Right forelimb (tissue), 1 donor: ENCODE measurements at places on chromosomes 3 and 15.
A peak's percentile ranks its signal among the peaks of the same experiment; 100 is the strongest.

DNA sequence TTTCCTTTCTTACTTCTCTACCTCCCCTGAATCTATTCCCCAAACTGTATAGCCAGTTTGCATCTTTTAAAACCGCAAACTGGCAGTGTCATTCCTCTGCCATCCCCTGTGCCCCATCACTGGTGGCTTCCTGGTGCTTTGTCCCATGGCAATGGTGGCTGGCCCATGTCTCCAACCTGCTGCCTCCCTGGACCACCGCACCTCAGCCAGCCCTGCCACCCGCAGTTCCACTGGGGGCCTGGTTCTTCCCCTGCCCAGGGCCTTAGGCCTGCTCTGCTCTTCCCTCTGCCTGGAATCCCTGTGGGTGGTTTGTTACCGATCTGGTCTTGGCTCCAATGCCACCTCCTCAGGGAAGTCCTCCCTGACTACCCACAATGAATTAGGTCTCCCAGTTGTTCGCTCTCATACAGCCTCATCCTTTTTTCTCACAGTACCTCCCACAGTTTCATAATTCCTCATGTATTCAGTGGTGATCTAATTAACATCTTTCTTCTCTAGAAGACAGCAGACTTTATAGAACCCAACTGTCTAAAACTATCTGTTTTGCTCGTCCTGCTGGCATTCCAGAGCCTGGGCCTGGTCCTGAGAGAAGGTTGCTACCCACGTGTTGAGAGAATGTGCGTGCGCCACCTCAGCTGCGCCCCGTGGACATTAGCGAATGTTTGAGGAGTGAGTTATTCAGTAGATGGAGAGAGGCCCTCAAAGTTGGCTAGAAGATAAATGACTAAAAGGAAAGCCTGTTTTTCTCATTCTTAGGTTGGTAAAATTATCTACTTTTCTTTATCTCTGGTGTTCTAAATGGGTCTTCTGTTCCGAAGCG lies 130.1 kb downstream of the DNAJB8 start:
- no peak for DNase-seq

GRCh38 chr3:4321732-4322131 lies 18.6 kb downstream of the SETMAR start:
- no peak for DNase-seq

GRCh38 chr3:27971600-27971999 lies 249.5 kb upstream of the EOMES start:
- no peak for DNase-seq

- peak; percentile 34 for DNase-seq
These were observed 46.5 kb downstream of the FAM174B start for GRCh38 chr15:92608866-92609700.

DNA sequence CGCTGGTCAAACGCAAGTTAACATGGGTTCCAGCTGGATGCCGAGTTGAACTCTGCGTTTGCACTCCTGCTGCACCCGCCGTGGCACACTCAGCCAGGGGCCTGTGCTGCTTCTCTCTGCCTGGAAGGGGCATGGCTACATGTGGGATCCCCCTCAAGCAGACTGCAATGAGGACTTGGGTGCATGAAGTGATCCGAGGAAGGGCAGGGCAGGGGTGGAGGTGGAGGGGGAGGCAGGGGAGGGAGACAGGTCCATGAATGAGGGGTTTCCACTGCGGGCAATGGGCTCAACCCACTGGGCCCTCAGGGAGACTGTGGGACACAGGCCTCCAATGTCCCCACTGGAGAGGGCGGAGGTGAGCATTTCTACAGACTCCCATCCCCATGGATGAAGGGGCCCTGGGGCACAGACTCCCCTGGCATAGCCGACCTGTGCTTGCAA lies 141.6 kb upstream of the MEF2A start:
- no peak for DNase-seq

- no peak for DNase-seq
These were observed 79.3 kb upstream of the ALDH1L1 start for GRCh38 chr3:126259411-126260391.

DNA sequence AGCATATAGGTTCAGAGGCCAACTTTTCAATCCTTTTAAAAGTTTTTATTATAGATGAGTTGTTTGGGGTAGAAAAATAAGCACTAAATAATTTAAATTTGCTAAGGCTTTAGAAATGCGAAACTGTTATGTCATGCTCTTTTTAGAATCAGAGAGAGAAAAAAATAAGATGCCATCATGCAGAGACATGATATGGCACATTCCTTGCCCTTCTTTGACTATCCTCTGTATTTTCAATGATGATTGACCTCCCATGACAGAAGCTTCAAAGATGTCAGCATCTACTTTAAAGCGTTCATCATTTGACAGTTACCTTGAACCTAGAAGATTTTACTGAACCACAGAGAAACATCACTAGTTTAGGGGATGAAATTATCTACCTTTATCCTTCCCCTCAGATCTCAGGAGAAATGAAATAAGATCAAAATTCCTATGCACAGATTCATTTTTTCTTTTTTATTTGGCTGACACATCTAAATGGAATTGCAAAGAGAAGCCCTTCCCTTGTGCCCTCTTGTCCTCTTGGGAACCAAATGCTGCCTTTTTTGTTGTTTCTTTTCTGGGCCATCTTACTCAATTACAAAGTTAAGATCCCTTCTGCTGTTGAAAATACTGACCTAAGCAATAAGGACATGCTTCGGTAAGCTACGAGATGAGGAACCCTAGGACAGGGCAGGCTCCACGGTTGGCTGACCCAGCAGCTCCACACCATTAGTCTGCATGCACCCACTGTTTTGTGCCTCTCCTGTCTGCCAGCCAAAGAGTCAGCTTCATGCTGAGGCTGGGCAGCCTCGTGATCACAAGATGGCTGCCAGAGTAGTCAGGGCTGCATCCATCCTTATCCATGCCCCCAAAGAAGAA lies 289.7 kb upstream of the TPM1 start:
- DNase-seq, result no peak

- DNase-seq, result no peak
These were observed 31.1 kb upstream of the RYR3 start for GRCh38 chr15:33279613-33280205.

- DNase-seq, result peak; percentile 75
These were observed 145.5 kb upstream of the UMPS start for GRCh38 chr3:124584552-124585391.

DNA sequence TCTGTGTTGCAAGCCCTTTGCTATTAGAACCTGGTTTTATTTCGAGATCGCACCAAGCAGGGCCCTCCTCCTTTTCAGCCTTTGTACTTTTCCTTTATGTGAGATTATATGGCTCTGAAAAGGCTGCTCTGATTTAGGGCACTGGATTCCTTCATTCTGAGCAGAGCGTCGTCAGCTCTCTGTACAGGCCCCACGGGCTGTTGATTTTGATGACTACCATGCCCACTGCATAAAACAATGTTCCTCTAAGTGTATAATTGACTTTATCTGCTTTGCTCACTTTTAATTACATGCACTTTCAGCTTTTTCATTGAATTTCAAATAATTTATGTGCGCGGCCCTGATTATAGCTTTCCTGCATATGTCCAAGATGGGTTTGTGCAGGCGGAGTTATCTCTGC lies 4.4 kb upstream of the PSMD6 start:
- no peak for DNase-seq

GRCh38 chr3:140344601-140345205 lies 333.2 kb upstream of the TRIM42 start:
- no peak for DNase-seq

- no peak for DNase-seq
These were observed 337.3 kb downstream of the LPP start for GRCh38 chr3:188491276-188491687.

GRCh38 chr15:87954793-87955192 lies 301.7 kb downstream of the NTRK3 start:
- DNase-seq, result no peak

GRCh38 chr3:126441256-126441880 lies 34.3 kb downstream of the ZXDC start:
- no peak for DNase-seq

GRCh38 chr3:136177876-136178275 lies 18.3 kb downstream of the MSL2 start:
- no peak for DNase-seq

DNA sequence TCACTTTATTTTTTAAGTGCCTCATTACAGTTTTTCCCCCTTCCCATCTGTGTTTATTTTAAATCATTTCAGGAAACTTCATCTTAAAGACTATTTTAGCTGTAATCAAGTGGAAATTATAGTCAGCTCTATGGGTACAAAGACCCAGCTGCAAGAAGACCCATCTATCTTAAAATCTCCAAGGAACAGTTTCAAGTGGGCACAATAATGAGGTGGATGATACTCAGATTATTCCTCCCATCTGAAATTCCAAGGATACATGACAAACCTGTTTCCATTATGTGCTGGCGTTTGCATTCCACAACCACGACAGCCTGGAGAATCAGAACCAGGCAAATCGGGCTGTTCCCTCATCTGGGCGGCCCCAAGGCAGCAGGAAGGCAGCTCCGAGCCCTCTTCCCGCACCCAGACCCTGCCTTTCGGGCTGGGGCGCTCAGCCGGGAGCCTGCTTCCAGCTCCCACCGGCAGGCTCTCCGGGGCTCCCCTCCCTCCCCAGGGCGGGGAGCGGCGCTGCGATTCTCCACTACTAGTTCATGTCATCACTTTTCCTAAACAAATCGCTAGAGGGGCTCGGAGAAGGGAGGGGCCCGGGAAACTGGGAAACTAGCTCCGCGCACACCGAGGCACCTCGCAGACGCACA lies at the start of gene MGLL:
TSS of gene MGLL (minus strand) at position 475 of the 641 bp plus-strand sequence. CDS start at position 278, 197 bp downstream.
- DNase-seq, result no peak

GRCh38 chr3:20480786-20481365 lies 294.9 kb upstream of the SGO1 start:
- DNase-seq, result no peak

GRCh38 chr3:196666001-196666867 lies 26.7 kb downstream of the NRROS start:
- DNase-seq, result no peak

DNA sequence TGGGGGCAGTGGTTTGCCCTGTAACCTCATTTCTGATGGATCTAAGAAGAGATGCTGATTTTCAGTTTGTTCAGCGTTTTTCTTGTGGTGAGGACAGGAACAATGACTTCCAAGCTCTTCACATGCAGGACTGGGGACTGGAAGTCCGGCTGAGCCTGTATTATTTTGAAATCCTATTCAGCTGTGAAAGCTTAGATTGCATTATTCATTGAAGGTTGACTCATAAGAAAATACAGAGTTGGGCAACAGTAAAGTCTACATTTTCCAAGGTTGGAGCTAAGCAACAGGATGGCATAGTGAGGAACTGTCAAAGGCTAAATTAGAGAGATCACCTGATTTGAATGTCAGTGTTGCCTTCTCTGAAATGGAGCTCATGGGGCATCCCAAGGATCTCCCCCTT lies 230.9 kb upstream of the FEZF2 start:
- no peak for DNase-seq

GRCh38 chr3:107847791-107848190 lies 243.0 kb downstream of the CD47 start:
- no peak for DNase-seq

GRCh38 chr3:188137051-188137450 lies 16.9 kb upstream of the LPP start:
- no peak for DNase-seq

DNA sequence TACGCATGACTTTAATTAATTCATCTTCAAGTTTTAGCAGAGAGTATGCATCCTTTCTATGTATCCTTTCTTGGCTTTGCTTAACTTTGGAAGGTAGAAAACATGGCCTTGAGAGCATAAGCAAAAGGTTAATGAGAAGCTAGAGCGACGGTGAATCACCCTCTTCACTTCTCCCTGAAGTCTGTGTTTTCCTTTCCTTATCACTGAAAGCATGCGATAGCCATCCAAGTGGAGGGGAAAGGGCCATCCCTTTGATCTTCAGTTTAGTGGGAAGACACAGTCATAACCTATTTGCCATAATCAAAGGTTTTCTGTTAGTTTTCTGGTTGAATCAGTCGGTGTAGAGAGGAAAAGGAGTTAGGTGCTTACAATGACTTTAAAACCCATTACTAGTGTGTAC lies 354.0 kb upstream of the ROBO2 start:
- DNase-seq, result no peak

- no peak for DNase-seq
These were observed 1.1 kb downstream of the FBN1 start for GRCh38 chr15:48644467-48644826.

DNA sequence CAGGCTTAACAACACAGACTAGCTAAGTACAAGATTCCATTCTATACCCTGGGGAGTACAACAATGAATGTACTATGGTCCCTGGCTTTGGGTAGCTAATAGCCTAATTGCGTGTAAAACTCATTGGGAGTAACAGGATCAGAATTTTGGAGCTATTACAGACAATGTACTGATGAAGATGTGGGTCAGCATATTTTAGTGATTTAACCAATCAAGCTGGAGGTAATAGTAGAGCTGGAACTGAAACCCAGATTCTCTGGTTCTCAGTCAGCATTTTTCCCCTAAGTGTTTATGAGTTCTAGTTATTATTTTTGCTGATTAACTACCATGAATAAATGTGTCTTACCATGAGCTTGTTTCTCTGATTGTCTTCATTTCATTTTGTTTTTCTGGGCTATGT lies 578.7 kb downstream of the NLGN1 start:
- DNase-seq, result no peak

GRCh38 chr3:119013951-119014350 lies 20.7 kb downstream of the IGSF11 start:
- no peak for DNase-seq

- no peak for DNase-seq
These were observed 788.2 kb upstream of the ARPP21 start for GRCh38 chr3:34851137-34851536.
